ENCODE measurements at places on chromosomes 6 and 20.
A peak's percentile ranks its signal among the peaks of the same experiment; 100 is the strongest.

GRCh38 chr6:21678990-21679389 is 85.4 kb downstream of the SOX4 start:
- no peak for DNase-seq

- DNase-seq, result peak; percentile 50
Observed at GRCh38 chr6:106098383-106099234, 12.5 kb downstream of the PRDM1 start.

- no peak for DNase-seq
Observed at GRCh38 chr6:110949679-110950285, 8.7 kb upstream of the GTF3C6 start.

DNA sequence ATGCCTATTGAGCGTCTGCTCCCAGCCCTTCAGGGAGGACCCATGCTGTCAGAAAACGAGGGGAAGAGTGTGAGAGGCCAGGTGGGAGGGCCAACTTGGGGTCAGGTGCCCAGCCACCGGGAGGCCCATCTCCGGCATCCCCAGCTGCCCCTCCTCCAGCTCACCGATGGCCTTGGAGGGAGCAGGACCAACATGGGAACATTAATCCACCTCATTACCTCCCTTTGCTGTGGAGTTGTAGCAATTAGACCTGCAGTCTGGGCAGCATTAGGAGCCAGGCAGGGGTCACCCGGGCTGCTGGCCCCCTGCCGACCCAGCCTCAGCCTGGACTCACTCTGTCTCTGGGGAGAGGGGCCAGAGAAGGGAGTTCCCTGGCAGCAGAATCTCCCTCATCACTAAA is 25.1 kb downstream of the DLGAP4 start:
- no peak for DNase-seq

- no peak for DNase-seq
Observed at GRCh38 chr6:74956559-74957428, 249.1 kb downstream of the COL12A1 start.

GRCh38 chr6:141610741-141611140 is 522.0 kb upstream of the GJE1 start:
- no peak for DNase-seq

DNA sequence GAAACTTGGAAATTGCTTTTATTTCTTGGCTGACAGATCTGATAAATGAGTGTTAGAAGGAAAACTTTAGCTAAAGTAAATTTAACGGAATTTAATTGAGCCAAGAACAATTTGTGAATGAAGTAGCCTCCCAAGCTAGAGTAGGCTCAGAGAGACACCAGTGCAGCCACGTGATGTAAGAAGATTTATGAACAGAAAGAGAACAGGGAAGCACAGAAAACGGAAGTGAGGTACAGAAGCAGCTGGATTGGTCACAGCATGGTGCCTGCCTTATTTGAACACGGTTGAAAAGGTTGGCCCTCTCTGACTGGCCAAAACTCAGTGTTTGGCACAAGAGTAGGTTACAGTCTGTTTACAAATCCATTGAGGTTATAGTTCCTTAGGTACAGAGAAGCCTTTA is 29.5 kb upstream of the IFNGR1 start:
- DNase-seq, result no peak

DNA sequence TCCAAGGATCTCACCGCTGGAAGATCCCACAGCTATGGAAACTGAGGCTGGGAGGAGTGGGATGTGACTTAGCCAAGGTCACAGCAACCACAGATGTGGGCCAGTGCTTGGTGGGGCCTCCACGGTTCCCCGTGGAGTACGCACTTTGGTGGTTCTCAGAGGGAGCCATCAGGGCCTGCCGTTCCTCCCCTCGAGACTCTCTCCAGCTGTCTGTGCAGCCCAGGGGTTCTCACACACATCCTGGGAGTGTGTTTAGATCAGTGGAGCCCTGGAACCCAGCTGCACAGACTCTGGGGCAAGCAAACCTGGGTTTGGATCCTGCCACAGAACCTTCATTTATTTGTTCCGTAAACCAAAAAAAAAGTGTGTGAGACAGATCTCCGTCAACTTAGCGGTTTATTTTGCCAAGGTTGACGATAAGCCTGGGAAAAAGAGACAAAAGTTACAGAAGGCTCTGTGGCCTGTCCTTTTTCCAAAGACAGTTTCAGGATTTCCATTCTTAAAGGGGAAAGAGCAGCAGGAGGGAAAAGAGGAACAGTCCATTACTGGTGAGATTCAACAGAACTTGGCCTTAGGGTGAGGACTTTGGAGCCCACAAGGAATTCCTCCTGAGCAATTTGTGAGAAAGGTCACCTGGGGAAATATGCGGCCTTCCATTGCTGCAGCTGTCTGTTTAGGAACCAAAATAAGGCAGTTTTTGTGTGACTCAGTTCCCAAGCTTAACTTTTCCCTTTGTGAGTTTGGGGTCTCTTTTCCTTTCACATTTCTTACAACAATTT is 13.6 kb upstream of the MYMX start:
- no peak for DNase-seq

DNA sequence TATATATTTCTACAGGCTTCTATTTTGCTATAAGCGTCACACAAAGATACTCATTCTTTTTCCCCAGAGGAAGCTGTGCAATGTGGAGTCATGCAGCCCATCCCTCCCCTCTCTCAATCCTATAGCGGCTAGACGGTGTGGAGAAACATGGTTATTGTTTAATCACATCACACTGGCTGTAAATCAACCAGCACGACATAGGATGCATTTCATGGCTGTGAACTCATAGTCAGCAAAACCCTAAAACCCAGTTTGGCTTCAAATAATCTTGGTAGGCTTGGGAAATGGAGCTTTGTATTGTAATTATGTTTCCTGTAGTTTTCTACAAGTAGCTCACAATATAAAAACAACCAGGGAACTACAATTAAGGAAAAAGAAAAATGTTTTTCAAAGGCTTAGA is 16.8 kb downstream of the FOXC1 start:
- DNase-seq, result no peak

DNA sequence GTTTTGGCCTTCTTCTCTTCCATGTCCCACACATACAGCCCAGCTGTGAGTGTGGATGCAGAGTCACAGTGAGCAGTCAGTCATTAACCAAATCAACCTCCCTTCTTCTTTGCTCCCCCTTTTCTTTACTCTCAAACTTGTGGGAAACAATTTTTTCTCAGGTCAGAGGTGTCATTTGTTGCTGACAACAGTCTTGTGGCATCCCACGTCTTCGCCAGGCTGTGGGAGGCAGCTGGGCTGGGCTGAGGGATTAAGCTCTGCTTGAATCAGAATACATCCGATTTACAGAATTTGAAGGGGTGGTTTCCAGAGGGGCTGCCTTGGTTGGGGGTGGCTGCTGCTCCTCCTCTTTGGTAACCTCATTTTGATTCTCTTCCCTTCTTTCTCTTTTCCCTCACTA is 40.5 kb downstream of the SCGN start:
- DNase-seq, result no peak

GRCh38 chr6:89200706-89201215 is 16.4 kb downstream of the GABRR1 start:
- no peak for DNase-seq

DNA sequence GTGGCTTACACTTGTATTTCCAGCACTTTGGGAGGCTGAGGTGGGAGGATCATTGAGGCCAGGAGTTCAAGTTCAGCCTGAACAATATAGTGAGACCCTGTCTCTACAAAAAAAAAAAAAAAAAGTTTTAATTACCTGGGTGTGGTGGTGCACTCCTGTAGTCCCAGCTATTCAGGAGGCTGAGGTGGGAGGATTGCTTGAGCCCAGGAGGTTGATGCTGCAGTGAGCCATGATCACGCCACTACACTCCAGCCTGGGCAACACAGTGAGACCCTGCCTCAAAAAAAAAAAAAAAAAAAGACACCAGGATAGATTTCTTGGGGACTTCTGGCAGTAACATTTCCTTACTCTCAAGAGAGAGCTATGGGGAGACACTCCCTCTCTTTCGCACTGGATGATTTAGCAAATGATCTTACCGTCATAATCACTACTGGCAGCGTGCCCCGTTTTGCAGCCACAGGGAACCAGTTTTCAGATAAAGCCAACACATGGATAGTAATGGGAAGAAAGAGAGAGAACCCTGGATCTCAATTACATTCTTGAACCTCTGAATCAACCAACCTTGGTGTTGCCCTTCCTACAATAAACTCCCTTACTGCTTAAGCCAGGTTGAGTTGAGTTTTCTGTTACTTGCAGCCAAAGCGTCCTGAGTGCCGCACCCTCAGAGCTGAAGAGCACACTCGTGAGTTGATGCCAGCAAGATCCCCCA is 18.1 kb upstream of the PTPN1 start:
- no peak for DNase-seq

DNA sequence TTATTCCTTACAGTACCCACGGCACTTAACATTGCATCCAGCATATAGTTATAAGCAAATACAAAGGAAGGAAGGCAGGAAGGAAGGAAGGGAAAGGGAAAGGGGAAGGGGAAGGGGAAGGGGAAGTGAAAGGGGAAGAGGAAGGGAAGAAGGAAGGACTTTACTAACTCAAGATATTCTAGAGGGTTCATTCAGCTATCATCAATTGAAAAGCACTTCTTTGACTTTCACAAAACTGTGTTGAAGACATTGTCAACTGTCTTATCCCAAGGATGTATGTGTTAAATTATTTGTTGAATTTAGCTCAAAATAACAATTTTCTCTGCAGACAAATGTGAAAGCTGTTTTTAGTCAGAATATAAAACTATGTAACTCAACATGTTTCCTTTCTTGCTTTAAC is 87.7 kb downstream of the EPM2A start:
- DNase-seq, result no peak

DNA sequence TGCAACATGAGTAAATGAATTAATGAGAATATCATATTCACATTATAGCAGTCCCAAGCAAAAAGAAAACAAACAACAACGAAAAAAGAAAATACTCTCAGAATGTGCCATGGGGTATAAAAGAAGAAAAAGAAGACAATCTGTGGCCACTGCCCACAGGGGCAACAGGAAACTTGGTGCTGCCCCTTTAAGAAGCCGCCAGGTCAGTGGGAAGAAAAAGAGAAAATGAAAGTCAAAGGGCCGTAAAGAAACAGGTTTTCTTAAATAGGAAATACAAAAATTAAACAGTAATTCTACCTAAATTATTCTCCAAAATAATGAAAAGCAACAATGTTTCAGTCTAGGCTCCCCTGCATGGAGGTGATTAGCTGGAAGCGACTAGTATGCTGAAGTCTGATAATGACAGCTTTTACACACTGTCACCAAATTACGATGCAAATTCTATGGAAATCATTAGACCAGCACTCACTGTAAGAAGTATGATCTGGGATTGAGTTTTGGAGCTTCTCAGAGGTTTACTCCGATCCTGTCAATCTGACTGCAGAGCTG is 23.6 kb downstream of the GMDS start:
- DNase-seq, result no peak

GRCh38 chr20:6051505-6051904 is 2.4 kb downstream of the LRRN4 start:
- DNase-seq, result no peak

DNA sequence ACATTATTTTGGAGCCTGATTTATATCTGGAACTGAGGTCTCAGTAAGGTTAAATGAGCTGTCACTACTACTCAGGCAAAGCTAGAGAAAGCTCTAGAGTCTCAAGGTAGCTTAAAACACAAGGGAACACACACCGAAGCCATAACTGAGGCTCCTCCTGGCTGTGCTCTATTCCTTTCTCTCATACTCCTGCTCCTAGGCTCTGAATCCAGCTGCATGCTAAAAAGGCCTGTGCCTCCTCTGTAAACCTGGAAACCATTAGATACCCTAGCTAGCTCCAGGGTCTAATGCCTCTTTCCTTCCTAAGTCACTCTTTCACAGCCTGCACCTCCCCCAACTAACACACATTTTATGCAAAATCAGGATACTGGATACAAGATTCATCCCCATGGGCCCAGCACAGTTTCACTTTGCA is 17.1 kb downstream of the RIPOR2 start:
- no peak for DNase-seq

DNA sequence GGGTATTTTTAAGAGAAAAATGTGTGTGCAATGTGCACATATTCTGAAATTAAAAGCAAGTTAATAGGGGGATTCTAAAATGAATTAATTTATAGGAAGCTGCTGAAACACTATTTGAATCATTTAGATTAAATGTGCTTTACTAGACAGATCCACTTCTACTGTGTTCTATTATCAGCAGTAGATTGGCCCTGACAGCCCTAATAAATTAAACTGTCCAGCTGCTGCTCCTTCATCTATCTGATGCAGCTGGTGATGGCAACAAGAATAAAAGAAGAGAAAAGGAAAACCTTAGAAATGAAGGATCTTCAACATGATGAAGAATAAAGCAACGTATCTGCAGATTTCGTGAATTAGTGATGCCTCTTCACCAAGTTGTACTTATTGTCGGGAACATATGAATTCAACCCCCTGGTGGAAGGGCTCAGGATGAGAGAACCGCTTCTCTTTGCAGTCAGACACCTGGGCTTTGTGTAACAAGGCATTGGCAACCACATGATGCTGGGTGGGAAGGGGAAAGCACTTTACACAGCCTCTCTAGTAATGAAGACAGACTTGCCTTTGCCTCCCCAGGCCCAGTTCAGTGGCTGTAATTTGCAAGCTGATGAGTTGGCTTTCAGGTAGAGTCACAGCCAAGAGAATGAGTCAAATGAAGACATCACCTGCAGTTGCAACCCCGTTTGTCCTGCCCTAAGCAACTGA is 94.4 kb downstream of the LAMP5 start:
- no peak for DNase-seq

DNA sequence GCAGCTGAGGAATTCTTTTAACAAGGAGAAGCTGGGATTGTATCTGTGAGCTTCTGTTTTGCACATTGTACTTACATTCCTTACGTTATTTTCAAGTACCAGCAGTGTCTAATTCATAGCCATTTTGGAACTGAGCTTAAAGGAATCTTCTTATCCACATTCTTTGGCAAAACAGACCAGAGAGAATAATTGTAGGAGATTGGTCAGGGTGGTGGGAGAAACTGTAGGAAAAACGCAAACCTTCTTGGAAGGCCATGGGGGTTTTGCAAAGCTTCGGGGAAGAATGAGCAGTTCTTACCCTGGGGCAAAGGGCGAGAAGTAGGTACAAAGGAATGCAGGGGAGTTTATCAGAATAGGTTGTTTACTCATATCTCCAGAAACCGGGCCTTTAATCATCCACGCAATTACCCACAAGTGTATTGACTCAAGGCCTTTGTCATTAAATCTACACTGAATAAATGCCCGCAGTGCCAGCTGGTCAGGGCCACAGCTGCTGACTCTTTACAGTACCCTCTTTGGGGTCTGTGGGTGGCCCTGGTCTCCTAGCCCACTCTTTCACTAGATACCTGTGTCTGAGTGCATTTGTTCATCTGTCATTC is 39.6 kb upstream of the SPTLC3 start:
- no peak for DNase-seq

GRCh38 chr6:26377719-26378118 is 5.2 kb upstream of the BTN2A2 start:
- no peak for DNase-seq
